Fibroblast of skin of right quadriceps (primary cell): ENCODE measurements at places on chromosomes 7 and 10.

DNA sequence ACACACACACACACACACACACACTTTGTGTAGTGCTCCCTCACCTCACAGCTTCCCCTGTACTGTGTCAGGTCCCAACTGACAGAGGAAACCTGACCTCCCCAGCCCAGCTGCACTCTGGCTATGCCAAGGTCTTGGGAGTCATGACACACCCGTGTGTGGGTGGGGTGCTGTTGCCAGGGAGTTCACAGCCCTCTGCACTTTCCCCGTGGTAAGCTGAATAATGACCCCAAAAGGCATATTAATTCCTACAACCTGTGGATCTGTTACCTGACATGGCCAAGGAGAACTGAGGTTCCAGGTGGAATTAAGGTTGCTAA lies 8.9 kb upstream of the NANOS1 start:
- DNase-seq: no peak

- DNase-seq: no peak
Measured at GRCh38 chr7:24069751-24070150, 214.2 kb upstream of the NPY start.

GRCh38 chr7:11843113-11843765 lies 11.2 kb upstream of the THSD7A start:
- DNase-seq: peak; percentile 7

DNA sequence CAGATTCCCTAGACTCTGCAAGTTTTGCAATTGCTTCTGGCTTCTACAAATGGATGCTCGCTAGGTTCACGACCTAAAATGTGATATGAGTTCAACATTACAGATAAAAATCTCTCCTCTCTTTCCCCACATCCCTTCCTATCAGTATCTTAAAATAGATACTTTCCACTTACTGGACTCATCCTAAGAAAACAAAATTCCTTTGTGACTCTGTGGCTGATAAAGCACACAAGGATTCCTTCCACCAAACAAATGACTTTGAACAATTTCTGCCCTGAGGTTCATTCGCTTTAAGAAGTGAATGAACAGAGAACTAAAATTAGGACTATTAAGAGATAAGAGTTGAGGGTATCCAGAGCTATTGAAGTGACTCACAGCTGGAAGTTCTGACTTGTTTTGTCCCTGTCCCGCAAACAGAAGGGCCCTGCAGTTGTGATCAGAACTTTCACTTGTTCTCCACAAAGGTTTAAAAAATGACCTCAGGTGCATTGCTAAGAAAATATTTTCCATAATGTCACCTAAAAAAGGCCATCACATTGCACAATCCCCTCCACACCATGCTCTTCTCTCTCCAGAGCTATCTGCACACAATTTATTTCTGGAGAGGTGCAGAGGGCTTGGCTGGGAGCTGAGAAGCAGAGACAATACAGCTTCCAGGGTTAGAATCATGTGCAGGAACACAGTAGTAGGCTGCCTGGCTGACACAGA lies 96.1 kb downstream of the PIP4K2A start:
- DNase-seq: peak; percentile 55

DNA sequence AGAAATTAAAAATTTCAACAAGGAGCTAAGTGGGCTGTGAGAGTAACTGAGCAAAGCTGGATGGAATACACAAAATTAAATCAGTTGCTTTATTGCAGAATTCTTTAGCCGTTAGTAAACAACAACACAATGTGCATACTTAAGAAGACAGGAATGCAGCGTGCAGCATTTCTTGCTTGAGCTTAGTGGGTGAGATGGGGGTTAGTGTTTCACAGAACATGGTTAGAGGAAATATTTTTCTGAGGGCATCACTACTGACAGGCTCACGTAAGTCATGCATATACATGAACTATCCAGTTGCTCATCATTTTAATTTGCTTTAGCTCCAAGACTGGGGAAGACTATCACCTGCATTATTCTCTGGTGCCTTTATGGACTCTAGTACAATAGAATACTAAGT lies 80.8 kb downstream of the CD36 start:
- DNase-seq: peak; percentile 88

DNA sequence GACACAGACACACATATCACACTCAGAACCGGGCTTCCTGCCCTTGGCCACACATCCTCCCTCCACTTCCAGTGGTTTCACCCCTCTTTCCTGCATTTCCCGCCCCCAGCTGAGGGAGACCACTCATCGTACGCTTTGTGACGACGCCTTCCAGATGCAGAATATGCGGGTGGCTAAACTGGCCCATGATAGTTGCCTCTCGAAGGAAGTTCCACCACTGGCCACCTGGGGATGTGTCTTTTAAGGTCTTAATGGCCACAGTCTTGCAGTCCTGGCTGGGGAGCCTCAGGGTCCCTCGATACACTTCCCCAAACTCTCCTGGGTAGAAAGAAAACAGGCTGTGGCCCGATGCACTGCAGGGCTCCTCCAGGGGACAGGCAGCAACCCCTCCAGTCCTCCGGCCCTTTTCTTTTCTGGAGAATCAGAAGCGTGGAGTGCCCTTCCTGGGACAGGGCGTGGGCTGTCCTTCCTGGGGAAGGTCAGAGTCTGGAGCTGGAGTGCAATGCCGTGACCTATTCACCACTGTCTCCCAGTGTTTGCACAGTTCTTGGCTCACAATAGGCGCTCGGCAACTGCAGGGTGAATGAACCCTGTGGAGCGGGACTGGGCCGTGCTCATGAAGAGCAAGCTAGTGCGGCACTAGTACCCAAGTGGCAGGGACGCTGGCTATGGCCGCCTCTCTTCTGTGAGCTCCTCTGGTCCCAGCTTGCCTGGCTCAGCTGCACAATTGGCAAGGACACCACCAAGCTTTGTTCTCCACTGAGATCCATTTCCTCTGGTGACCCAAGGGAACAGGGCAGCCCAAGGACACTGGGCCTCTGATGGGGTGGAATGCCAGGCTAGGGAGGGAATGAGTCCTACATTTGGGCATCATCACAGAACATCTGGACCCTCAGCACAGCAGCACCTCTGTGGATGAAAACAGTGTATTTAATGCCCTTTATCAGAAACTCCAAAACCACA lies 13.2 kb downstream of the EPHA1 start:
- DNase-seq: no peak

DNA sequence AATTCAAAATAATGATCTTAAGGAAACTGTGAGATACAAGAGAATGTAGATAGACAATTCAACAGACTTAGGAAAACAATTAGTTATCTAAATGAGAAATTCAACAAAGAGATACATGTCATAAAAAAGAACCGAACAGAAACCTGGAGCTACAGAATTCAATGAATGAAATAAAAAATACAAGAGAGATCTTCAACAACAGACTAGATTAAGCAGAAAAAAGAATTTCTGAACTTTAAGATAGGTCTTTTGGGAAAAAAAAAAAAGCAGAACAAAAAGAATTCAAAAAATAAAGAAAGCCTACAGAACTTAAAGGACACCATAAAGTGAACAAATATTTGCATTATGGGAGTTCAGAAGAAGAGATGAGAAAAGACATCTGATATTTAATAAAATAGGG lies 129.1 kb upstream of the FOXK1 start:
- no peak for DNase-seq

GRCh38 chr10:29751240-29751639 lies 116.5 kb upstream of the SVIL start:
- no peak for DNase-seq

GRCh38 chr7:101936611-101937231 lies 119.3 kb downstream of the CUX1 start:
- DNase-seq: no peak

DNA sequence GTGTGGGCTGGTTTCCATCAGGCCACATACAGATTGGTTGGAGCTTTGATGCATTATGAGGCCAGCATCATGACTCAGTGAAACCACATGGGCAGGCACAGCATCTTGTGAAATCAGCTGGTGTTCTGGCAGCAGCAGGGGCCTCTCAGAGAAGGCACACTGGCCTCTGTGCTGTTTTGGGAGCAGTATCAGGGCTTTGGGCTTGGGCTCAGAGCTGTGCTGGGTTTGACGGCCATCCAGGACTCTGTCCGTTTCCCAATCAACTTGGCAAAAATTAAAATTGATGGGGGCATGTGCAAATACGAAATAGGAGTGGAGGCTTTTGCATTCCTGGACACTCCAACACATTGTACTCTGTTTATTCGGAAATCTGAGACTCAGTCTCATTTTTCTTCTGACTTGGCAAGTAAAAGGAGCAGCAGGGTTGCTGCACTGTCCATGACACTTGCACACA lies 190.9 kb downstream of the BMPER start:
- DNase-seq: peak; percentile 84

DNA sequence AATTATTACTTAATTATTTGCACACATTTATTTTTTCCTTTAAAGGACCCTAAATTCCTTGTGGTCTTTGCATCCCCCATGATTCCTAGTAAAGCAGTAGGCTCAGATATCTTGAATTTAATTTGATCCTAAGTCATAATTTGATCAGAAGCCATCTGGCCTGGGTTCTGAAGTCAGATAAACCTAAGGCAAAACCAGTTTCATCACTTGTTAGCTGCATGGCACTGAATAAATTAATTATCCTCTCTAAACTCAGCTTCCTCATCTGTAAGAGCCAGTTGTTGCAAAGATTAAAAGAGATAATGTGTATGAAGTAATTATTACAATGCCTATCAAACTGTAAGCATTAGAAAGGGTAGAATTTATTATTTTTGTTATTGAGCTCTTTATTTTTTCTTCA lies 293.1 kb downstream of the GRM8 start:
- no peak for DNase-seq

DNA sequence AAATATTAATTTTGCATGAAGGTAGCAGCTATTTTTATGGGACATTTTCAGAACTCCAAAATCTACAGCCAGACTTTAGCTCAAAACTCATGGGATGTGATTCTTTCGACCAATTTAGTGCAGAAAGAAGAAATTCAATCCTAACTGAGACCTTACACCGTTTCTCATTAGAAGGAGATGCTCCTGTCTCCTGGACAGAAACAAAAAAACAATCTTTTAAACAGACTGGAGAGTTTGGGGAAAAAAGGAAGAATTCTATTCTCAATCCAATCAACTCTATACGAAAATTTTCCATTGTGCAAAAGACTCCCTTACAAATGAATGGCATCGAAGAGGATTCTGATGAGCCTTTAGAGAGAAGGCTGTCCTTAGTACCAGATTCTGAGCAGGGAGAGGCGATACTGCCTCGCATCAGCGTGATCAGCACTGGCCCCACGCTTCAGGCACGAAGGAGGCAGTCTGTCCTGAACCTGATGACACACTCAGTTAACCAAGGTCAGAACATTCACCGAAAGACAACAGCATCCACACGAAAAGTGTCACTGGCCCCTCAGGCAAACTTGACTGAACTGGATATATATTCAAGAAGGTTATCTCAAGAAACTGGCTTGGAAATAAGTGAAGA lies 112.3 kb downstream of the CFTR start:
- DNase-seq: no peak

DNA sequence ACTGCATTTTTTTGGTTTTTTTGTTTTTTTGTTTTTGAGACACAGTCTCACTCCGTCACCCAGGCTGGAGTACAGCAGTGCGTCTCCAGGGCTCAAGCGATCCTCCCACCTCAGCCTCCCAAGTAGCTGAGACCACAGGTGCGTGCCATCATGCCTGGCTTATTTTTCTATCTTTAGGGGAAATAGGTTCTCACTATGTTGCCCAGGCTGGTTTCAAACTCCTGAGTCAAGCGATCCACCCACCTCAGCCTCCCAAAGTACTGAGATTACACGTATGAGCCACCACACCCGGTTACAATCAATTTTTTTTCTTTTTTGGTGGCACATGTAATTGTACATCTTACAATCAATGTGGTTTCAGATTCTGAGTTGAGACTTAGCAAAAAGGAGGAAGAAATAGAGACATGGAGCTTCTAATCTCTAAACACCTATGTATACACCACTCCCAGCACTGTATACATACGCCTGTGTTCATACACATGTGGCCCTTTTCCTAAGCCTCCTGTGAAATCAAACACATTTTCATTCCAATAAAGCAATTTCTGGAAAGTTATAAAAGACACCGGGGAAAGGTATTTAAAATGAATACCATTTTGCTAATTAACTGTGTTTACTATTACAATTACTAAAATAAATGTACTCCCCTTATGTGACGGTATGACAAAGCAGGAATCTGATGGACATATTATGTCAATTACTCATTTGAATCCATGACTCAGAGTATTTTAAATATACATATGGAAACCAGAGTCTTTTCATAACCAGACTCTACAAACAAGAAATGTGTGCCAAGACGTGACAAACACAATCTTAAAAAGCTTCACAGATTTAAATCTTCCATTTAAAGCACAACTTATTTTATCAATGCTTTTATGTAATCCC lies 40.9 kb downstream of the SMURF1 start:
- DNase-seq: peak; percentile 83

DNA sequence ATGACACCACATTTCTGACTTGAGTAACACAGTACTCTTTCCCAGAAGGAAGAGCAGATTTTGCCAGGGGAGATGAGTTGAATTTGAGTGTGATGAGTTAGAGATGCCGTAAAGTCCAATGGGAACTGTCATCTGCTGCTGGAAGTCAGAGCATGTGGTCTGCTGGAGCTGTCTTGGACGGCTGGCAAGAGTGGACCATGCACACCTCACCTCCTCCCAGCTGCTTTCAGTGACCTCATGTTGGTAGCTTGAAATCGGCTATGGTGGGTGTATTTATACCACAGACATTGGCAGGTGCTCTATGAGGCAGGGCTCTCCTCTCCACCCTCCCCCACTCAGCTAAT lies 82.3 kb downstream of the COL13A1 start:
- no peak for DNase-seq

GRCh38 chr7:84085998-84086397 lies 108.6 kb downstream of the SEMA3A start:
- DNase-seq: no peak

DNA sequence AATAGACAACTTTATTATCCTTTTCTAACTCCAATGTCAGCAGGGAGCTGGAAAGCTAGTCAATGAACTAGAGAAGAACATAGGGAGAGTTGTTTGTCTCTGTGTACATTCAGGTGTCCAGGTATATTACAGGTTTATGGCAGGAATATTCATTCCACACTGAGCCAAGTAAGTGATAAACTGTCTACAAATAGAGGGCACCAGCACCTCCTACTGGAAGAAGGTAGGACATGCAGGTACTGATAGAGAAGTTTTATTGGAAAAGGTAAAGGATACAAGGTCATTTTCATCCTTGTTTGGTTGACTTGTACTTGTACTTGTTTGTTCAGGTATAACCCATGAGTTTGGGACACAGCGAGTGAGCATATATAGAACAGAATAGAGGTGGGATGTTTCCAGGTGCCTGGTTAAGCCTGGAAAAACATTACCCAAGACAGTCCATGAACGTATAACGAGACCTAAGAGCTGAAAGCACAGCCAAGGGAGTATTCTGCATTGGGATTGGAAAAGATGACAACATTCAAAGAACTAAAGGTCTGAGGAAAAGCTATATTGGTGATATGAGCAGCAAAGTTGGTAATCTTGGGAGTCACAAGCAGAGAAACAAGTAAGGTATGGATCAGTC lies 61.4 kb upstream of the PPP1R3C start:
- peak; percentile 39 for DNase-seq
